Muscle of back (tissue), 13 donors: ENCODE measurements at places on chromosomes 5 and 9.

DNA sequence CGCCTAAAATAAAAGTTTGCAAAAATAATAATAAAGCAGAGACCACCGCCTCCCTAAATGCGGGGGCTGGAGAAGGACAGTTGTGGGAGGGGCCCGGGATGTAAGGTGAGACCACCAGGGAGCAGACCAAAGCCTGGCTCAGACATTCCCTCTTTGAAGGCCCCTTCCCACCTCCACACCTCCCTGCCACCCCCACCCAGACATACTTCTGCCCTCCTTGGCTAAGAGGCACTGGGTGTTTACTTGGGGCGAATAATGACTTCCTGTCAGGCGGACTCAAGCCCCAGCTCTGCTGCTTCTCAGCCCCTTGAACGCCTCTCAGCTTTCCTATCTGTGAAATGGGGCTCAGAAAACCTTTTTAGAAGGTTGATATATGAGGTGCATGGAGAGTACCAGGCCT, 58.8 kb upstream of the GGTA1 start:
- no peak for DNase-seq

DNA sequence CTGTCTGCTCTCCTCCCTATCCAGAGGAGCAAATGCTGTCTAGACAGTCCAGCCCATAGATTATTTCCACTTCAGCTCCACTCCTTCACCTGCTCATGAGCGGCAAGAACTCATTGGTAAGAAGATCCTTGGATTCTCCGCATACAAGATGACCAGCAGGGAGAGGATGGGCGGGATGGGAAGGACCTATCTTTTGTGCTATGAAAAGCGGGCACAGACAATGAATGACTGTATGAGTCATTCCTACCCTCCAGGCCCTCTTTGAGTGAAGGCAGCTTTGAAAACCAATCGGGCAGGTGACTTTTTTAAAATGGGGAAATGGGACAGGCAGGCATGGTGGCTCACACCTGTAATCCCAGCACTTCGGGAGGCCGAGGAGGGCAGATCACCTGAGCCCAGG, 49.4 kb downstream of the SMIM23 start:
- no peak for DNase-seq

DNA sequence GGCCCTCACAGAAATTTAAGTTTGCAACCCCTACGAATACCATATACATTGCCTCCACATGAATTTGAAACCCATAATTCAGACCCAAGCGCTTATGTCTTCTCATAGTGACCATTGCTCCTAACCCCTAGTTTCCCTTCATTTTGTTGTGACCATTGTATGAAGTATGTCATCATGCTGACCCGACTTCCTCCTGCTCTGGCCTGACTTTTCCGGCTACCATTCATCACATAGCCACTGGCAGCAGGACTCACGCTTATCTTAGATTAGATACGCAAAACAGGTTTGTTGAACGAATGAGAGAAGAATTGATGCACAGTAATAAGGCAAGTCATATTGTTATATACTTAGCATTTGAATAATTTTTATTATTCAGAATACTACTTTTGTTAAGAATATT, 345.4 kb downstream of the FBXL17 start:
- no peak for DNase-seq

DNA sequence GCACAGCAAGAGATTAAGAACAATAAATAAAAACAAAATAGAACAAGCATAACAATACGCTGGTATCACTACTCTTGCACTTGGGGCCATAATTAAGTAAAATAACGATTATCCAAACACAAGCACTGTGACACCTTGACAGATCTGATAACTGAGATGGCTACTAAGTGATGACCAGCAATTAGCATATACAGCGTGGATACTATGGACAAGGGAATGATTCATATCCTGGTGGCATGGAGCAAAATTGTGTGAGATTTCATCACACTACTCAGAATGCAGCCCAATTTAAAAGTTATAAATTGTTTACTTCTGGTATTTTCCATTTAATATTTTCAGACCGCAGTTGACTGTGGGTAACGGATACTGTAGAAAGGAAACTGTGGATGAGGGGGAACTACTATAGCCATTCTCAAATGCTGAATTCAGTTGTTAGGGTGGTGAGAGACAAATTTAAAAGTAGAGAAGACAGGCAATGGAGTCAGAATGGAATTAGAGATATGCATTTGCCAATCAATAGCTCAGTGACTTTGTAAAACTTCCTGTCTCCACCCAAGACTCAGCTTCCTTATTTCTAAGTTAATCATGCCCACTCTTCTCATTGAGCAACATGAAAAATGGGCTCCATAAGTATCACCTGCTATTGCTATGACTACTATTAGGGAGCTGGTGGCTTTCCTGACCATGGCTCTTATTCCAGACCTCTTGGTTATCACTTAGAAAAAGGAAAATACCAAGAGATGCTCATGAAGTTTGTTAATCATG, 300.8 kb downstream of the TRIM32 start:
- no peak for DNase-seq

- no peak for DNase-seq
These were observed 2.7 kb downstream of the SLC34A3 start for GRCh38 chr9:137233143-137233980.

DNA sequence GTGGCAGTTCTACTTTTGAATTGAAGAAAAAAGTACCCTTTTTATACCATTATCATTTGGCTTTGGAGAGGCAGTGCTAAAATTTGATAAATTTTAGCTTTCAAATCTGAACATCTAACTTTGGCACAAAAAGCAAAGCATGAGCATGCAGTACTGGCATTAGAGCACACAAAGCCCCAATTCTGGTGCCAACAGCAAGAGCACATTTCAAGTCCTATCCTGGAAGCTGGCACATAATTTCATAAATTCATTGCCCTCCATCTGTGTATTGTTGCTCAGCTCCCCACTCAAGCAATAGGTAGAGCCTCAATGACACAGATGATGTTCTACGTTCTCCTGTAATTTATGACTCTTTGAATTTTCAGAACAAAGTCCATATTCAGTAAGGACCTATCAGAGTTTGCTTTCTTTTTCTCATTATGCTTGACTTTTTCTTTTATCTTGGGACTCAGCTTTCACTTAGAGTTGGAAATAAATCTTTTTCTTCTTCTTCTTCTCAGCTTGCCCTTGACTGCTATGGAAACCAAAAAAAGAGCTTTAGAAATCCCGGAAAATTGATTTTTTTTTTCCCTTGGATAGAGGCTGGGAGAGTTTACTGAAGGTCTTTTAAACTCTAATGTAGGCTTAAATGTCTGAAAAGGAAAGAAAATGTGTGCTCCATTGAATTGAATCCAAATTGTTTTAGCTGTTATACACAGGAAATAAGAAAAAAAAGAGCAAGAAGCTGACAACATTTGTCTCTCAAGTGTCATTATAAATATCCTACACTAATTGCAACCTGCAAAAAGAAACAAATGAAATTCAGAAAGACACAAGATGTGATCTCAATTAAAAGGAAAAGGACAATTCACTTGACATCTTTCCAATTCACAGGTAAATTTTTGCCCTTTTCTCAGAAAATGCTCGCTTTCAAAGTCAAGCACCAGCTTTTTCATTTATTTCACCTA, 380.8 kb upstream of the CDH18 start:
- no peak for DNase-seq
